ENCODE measurements at places on chromosomes 5 and 9. TPM values are rescaled to one million over a fixed set of nuclear protein-coding genes. Genes with fewer than 3 reads are reported as not detected.

DNA sequence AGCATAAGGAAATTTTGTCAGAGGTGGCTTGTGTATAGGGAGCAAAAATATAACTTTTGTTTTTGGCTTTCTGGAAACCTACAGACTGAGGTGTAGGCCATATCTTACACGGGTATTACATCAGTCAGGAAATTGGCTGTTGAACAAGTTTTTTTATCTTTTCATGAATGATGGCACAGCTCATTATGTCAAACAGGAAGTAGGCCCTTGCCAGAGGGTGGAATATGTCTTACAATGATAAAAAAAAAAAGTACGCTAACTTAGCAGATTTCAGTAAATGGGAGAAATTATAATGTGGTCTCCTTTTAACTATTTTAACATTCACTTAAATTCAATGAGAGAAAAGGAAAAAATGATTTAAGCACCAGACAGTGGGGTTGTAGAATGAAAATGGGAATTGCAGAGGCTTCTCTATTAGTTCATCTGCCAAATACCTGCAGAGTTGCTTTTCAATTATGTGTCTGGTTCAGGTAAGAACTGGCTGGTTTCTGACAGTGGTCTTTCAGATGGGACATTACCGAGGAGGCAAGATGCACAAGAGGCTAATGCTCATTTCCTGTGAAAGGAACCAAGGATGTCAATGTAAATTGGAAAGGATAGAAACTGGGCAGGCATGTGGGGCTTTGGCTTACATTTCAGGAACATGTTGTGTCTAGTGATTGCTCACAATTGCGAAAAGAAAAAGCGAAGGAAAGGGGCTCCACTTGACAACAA, 169.9 kb downstream of the NNT start:
- H3K36me3 ChIP-seq: no peaks in the 10 kb centered on the region
- no peaks in the 10 kb centered on the region for H3K4me1 ChIP-seq
- no peak overlapping the region for H3K4me3 ChIP-seq
- no peak for DNase-seq
- no peaks in the 10 kb centered on the region for H3K27me3 ChIP-seq
- H3K27ac ChIP-seq: no peak overlapping the region

- H3K4me1 ChIP-seq: peaks cover 2% of the 10 kb centered on the region
- peaks cover 1% of the 10 kb centered on the region for H3K36me3 ChIP-seq
- H3K27ac ChIP-seq: no peak overlapping the region
- H3K4me3 ChIP-seq: no peak overlapping the region
- no peaks in the 10 kb centered on the region for H3K27me3 ChIP-seq
- no peak for DNase-seq
These were observed 4.8 kb upstream of the SMU1 start for GRCh38 chr9:33081128-33081851.

- H3K27me3 ChIP-seq: peaks cover 2% of the 10 kb centered on the region
- H3K27ac ChIP-seq: peak overlapping the region; percentile 97
- peak overlapping the region; percentile 87 for H3K4me3 ChIP-seq
- H3K4me1 ChIP-seq: peaks cover 22% of the 10 kb centered on the region
- H3K36me3 ChIP-seq: peaks cover under 1% of the 10 kb centered on the region
These were observed 655 bp upstream of the RAI14 start for GRCh38 chr5:34655354-34655991.

- H3K4me3 ChIP-seq: peak overlapping the region; percentile 66
- DNase-seq: no peak
- peak overlapping the region; percentile 75 for H3K27ac ChIP-seq
- H3K27me3 ChIP-seq: peaks cover 8% of the 10 kb centered on the region
These were observed 30.9 kb downstream of the GSN start for GRCh38 chr9:121298689-121299466.

DNA sequence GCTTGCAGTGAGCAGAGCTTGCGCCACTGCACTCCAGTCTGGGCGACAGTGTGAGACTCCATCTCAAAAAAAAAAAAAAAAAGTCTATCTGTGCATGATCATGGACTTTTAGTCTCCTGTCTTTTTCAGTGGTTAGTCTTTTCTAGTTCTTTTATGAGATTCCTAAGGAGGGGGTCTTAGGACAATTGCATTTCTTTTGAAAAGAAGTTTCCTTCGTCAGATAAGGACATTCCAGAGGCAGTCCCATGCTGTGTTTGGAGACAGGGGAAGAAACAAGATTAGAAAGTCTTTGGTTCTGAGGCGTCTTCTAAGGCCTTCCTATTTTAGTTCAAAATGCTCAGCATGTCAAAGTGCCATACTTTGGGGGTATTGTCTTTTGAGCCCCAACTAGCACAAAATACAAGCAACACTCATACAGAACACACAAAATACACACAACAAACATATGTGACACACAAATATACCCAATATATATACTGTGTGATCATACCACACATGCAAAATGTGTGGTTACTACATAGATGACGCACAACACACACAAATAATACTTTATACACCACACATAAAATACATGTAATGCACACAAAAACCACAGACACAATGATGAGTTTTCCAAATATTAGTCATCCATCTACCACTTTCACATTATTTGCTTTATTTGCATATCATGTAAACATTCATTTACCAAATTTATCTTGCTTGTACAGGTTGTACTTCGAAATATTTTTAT, 394.5 kb downstream of the SPATA31D1 start:
- no peaks in the 10 kb centered on the region for H3K27me3 ChIP-seq
- H3K27ac ChIP-seq: no peak overlapping the region
- no peak for DNase-seq
- H3K4me3 ChIP-seq: no peak overlapping the region
- H3K36me3 ChIP-seq: no peaks in the 10 kb centered on the region

GRCh38 chr5:163505368-163506094, at the start of gene MAT2B:
Gene MAT2B (plus strand): TSS chr5:163505619. CDS start chr5:163505687, 68 bp downstream.
- H3K27ac ChIP-seq: peak within 1 kb of the TSS; percentile 99
- no peaks in the 10 kb centered on the region for H3K27me3 ChIP-seq
- peaks cover 3% of the 10 kb centered on the region for H3K36me3 ChIP-seq
- DNase-seq: peak; percentile 90

GRCh38 chr9:5089737-5090136, 95.7 kb downstream of the INSL6 start:
- DNase-seq: no peak
- H3K36me3 ChIP-seq: peaks cover 17% of the 10 kb centered on the region
- H3K27ac ChIP-seq: no peak overlapping the region

ANKH gene
- 32.6 TPM for total RNA-seq

ATOX1 gene
- 108 TPM for total RNA-seq

IL13 gene
- not detected for total RNA-seq

TMEM174 gene
- total RNA-seq: not detected

ZNF782 gene
- total RNA-seq: 11.8 TPM
